ENCODE measurements at places on chromosomes 12 and 14.

GRCh38 chr14:80868260-80868659, 73.3 kb downstream of the CEP128 start:
- DNase-seq: no peak

GRCh38 chr14:22159957-22160356, 429.1 kb downstream of the DAD1 start:
- DNase-seq: peak; percentile 83

DNA sequence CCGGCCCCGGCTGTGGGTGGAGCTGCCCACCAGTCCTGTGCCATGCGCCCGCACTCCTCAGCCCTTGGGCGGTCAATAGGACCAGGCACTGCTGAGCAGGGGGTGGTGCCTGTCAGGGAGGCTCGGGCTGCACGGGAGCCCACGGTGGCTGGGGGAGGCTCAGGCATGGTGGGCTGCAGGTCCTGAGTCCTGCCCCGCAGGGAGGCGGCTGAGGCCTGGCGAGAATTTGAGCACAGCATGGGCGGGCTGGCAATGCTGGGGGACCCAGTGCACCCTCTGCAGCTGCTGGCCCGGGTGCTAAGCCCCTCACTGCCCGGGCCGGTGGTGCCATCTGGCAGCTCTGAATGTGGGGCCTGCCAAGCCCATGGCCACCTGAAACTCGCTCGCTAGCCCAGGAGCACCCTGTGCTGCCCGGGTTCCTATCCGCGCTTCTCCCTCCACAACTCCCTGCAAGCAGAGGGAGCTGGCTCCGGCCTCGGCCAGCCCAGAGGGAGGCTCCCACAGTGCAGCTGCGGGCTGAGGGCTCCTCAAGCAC, 1371.1 kb downstream of the FSCB start:
- no peak for DNase-seq

- DNase-seq: no peak
Measured at GRCh38 chr12:76081909-76082308, 2.6 kb downstream of the NAP1L1 start.

GRCh38 chr12:51395283-51396230, 4.4 kb upstream of the GALNT6 start:
- DNase-seq: peak; percentile 47

GRCh38 chr12:11725686-11726085, 76.2 kb downstream of the ETV6 start:
- DNase-seq: peak; percentile 48

DNA sequence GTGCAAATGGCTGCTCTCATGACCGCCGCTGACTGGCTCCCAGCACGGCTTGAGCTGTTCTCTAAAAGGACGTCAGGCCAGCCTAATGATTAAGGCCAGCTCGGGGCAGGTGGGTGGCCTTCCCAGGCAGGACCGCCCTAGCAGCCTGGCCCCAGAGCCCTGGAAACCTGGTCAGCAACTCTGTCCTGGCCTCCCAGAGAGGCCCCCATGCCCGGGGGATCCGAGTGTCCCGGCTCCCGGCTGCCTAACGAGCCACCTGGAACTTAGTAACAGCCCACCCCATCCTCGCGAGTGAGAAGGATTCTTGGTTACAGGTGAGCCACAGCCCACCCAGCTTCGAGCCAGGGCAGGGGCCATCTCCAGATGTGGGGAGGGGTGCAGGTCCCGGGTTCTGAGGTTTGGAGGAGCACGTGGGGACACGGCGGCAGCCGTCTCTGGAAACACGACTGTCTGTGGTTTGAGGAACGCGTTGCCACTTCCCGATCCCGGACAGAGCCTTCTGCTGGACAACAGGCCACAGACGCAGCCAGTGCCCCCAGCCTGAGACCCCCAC, 73.8 kb upstream of the FBRSL1 start:
- no peak for DNase-seq

DNA sequence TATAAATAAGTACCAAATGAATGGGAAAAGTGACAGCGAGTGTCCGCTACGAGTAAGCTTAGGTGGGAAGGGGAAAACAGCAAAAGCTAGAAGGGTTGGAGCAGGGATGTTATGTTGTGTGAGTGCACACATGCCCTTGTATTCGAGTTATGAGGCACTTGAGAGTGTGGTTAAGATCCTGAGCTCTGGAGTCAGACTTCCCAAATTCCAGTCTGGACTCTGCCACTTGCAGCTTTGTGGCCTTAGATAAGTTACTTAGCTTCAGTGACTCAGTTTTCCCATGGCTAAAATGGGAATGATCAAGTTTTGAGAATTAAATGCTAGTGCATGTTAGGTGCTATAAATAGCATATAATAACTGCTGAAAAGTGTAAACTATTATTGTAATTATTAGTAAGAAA, 44.9 kb downstream of the KTN1 start:
- DNase-seq: no peak

DNA sequence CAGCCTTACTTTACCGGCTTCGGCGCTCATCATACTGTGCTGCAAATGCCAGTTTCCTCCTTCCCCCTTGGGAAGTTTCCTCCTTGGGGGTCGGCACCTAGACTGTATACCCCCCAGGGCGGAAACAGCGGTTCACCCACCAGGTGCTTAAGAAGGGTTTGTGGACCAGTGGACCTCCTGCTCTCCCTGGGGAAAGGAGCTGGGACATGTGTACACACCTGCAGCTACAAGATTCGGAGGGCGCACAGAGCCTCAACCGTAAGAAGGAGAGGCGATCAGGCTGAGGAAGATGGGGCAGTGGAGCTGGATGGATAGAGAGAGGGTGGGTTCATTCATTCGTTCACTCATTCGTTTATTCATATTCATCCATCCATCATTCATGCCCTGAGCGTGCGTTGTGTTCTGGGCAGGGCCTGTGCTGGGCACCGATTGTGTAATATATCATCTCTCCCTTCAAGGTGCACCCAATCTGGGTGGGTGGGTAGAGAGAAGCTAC, 717 bp upstream of the ZNF839 start:
- DNase-seq: no peak

DNA sequence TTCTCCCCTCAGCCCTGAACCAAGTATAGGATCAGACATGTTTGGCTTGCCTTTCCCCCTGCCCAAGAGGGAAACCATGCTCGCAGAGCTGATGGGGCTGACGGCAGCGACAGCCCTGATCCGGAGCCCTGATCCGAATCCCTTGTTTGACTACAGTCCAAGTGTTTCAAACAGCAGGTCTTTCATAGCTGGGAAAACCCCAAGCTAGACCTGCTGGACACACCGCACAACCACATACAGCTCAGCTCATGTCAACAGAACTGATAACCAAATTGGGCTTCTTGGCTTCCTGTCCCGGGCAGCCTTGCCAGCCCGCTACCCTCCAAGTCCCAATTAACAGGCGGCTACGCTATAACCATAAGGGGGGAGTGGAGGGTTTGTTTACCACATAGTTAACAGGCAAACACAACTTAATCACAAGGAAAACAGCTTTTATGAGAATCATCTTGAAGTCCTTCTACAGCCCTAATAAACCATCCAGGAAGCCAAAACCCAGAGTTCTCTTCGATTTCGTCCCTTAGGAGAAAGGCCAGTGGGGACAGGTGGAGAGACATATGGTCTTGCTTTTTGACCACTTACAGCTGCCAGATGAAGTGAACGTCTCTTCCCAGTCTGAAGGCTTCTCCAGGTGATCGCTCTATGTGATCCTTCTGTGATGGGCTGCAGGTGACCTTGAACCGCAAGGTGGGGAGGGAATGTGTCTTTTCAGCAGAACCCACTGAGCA, 64.5 kb upstream of the MANSC4 start:
- DNase-seq: no peak

- no peak for DNase-seq
Measured at GRCh38 chr14:23358042-23358441, 5.4 kb upstream of the SLC22A17 start.

DNA sequence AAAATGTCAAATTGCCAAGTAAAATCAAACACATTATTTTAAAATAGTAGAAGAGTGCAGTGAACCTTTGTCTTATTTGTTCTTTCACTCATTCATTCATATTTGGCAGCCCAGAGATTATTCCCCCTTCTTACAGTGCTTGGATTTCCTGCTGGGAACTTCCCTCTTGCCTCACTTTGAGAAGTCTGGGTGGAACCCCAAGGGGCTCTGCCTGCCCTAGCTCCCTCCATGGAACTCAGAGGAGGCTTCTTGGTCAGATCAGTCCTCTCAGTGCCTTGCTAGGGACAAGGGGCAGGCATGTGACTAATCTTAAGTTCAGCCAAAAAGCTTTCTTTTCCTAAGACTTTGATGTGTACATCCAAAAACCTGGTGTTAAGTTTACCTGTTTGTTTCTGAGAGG, 84.7 kb upstream of the OVCH1 start:
- no peak for DNase-seq

- no peak for DNase-seq
Measured at GRCh38 chr14:95464514-95464913, 51.9 kb downstream of the SYNE3 start.

GRCh38 chr12:90939382-90939781, 15.6 kb downstream of the CCER1 start:
- DNase-seq: no peak

- DNase-seq: no peak
Measured at GRCh38 chr14:85622106-85622505, 92.2 kb downstream of the FLRT2 start.

- DNase-seq: no peak
Measured at GRCh38 chr12:106459534-106459933, 102.0 kb downstream of the POLR3B start.

DNA sequence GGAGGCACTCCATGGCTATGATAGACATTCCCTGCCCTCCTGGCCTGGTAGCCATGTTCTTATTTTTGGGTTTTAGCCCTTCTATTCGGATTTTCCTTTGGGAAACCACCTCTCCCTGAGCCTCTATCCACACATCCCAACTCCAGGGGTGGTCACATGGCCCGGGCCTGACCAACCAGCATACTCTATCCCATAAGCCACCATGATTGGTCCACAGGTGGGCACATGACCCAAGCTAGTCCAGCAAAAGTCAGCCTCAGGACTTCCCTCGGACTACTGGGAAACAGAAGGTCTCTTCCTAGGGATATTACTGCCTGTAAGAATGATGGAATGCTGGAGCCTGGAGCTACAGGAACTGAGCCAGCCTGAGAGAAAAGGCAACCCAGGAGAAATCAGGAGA, 12.5 kb downstream of the PRIMA1 start:
- DNase-seq: no peak

DNA sequence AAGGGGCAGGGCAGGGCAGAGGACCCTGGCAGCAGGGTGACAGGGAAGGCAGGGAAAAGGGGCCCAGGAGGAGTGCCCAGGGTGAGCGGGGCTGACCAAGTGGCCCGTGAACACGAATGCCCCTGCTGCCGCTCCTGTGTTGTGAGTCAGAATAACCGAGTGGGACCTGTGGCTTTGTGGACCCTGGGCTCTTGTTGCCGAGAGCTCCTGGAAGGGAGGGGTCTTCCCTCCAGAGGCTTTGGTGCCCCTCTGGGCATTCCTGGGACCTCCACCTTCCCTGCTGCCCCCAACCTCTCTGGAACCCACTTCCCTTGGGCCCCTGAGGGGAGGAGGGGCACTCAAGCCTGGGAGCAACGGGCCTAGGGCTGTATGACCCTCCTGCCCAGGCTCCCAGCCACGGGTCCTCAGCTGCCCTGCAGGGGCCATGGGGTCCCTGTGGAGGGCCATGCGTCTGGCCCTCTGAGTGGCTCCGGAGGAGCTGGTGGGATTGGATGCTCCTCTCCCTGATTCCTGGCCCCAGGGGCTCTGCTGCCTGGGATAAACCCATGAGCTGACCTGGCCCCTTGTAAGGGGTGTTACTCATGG, 319.4 kb downstream of the TMEM121 start:
- no peak for DNase-seq

DNA sequence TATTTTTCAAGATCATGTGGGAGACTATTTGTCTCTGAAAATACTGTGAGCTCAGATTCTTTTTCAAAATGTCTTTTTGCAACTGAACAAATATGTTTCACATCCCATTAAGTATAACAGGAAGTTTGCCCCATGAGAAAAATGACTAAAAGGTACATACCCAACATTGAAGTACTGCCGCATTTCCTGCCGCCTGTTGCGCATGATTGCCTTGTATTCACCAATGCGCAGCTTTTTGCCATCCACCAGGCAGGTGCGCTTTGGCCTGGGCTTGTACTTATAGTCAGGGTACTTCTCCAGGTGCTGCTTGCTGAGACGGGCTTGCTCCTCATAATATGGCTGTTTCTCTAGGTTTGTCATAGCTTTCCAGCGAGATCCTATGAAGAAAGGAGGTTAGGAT, 413.2 kb downstream of the SOX5 start:
- no peak for DNase-seq

DNA sequence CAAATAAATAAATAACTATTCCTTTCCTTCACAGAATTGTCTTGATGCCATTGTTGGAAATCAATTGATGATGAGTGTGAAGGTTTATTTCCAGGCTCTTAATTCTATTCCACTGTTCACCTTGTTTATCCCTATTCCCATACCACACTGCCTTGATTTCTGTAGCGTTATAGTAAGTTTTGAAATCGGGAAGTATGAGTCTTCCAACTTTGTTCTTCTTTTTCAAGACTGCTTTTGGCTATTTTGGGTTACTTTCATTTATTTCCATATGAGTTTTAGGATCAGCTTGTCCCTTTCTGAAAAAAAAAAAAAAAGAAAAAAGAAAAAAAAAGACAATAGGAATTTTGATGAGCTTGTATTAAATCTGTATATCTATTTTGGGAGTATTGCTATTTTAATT, 9.3 kb upstream of the CDK2AP1 start:
- peak; percentile 45 for DNase-seq

DNA sequence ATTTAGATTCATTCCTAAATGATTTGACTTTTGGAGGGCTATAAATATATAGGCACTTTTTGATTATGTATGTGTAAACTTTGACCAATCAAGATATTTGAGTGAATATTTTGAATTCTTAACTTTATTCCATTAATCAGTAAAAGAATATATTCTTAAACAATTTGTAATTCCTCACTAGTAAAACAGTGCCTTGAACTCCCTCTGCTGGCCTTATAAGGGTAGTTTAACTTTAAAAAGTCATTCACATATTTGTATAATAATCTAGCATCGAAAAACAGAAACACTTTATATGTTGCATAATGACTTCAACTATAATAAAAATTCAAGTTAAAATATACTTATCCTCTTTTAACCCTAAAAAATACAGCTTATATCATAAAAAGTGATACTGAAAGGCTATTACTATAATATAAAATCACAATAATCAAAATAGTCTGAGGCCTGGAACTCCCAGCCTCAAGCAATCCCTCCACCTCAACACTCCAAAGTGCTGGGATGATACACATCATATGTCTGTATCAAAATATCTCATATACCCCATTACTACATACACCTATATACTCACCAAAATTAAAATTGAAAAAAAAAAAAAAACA, 31.2 kb downstream of the CCDC59 start:
- DNase-seq: peak; percentile 24

DNA sequence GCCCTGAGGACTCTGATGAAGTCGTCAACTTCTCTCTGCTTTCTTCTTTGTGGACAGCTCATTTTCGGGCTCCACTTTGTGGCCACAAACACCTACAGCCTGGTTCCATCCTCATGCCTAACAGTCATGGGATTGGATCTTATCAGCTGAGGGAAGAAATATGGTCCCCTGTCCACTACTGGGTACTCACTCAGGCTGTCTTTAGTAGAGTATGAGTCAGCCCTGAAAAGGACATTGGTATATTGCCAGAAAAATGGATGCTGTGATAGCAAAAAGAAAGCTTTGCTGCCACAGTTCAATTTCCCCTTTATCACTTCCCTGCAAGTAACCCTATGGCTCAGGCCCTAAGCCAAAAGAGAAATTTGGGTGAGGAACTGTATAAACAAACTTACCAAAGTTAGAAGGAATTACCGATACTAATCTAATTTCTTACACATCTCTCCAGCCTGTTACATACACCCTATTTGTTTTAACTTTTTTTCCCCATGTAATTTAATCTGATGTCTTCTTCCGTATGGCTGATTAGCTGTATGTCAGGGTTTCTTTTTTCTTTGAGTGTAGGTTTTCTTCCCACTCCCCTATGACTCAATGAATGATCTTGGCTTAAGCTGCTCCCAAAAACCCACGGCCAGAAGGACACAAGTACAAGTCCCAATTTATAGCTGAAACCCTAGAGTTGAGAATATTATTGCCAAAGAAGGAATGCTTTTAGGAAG, 29.1 kb downstream of the MTHFD1 start:
- DNase-seq: peak; percentile 60

Data from inflammatory macrophage treated with lipopolysaccharide for 4 hours (primary cell).